ENCODE measurements at places on chromosomes 6 and 20. TPM values are rescaled to one million over a fixed set of nuclear protein-coding genes. Genes with fewer than 3 reads are reported as not detected.

Gene SMOC2
- 56.6 TPM for total RNA-seq

Gene TSBP1
- total RNA-seq: not detected

Gene MACROD2
- 65.6 TPM for total RNA-seq

Gene NRSN1
- 12.5 TPM for total RNA-seq

Gene ZBTB2
- 11.9 TPM for total RNA-seq

Gene CST8
- not detected for total RNA-seq

Gene ACTL10
- total RNA-seq: 0.49 TPM

Gene ANKRD6
- total RNA-seq: 32.1 TPM

Gene BMP7
- total RNA-seq: 29.6 TPM
